NCI-H1048 (cell line): ENCODE measurements at places on chromosomes 2 and 18.

DNA sequence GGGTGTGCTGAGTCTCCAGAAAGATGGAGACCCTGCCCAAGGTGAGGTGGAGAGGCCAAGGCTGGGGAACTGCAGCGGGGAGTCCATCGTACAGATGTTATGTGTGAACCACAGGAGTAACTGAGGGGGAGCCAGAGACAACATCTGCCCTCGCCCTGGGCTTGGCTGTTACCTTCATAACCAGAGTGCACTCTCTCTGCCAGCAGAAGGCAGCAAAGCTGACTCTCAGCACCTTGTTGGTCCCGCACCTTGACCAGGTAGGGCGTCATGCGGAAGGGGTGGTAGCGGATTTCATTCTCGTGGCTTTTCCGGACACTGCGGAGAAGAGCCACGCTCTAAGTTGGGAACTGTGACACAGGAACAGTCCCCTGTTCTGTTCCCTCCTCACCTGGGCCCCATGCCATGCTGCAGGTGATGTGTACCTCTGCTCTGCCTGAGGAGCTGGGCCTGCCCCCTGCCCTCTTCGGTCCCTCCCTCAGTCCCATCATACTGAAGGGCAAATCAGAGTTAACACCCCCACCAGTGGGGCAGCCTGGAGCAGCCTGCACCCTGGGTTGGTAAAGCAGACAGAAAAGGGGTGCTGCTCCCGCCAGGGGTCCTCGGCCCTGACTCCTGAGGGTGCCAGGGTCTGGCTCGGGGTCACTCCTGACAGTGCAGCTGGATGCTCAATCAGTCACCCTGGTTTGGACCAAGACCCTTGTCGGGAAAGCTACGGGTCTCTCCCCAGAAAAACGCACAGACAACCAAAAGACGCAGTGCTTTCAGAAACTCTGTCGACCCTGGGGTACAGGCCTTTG is 20.3 kb downstream of the PER2 start:
- no peak for DNase-seq

DNA sequence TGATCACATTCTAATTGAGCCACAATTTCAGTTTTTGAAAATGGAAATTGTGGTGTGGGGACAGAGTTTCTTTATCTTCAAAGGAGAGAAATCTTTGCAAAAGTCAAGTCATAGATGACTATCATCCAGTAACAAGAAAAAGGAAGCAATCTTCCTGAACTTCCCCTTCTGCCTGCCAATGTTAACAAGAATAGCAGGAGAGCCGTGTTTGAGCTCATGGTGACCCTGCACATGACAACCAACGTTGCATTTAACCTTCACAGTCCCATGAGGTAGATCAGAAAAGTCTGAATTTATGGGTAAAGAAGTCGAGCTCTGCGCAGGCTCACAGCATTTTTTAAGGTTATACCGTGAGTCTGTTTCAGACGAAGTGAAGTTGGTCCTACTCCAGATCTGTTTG is 454.9 kb downstream of the LPIN1 start:
- no peak for DNase-seq

DNA sequence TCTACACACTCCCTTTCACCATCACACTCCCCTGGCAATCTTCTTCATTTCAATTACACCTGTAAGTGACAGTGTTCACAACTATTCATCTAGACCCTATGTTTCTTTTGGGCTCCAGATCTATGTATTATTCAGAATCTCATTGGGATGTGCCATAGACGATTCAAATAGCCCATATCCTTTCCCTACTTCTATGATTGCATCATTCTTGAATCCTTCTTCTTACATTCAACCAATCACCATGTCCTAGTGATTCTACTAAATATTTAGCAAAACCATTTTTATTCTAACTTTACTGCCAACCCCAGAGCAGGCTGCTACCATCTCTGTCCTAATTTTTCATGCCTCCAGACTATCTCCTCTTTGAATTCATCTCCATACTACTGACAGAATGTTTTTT is 106.4 kb downstream of the TDRD15 start:
- no peak for DNase-seq

- no peak for DNase-seq
These were observed 17.2 kb upstream of the SDC1 start for GRCh38 chr2:20241973-20242726.

- no peak for DNase-seq
These were observed 410.8 kb upstream of the FANCL start for GRCh38 chr2:58651930-58652329.

DNA sequence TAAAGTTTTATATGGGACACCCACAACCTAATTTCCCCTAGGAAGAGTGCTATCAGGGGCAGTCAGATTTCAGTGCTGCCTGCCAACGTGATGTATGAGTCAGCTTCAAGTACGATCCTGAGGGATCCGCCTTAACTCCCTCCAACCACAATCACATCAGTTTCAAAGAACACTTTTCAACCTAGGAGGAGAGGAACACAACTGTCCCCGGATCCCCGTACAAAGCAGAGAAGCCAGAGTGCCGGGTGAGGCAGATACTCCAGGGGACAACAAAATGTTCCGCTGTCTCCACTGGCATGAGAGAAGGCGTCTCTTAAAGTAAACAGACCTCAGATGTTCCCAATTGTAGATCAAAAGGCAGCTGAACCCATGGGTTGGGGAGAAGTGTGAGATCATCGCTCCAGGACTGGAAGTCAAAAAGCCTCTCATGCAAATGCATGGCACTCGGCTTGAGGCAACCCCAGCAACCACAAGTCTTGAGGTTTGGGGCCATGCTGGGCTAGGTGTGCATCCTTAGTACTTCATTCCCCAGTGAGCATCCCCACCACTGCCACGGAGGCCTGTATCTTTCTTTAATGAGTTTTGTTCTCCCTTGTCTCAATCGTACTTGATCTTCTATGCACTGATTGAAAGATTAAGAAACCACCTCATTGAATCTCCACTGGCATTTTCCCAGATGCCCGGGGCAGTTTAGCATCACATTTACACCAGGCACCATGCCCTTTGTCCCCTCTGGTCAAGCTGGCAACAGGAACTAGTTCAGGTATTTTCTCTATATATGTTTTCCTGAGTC is 91.0 kb upstream of the CCBE1 start:
- DNase-seq = no peak

- DNase-seq = peak; percentile 76
These were observed 72.4 kb downstream of the ID2 start for GRCh38 chr2:8754106-8754776.

- DNase-seq = no peak
These were observed 67.5 kb upstream of the FOSL2 start for GRCh38 chr2:28325173-28325566.

- DNase-seq = no peak
These were observed 120.7 kb upstream of the AGAP1 start for GRCh38 chr2:235373171-235373570.

- DNase-seq = no peak
These were observed 234.7 kb downstream of the HRH4 start for GRCh38 chr18:24695168-24695567.

GRCh38 chr2:177501186-177501585 is 108.6 kb downstream of the AGPS start:
- no peak for DNase-seq

DNA sequence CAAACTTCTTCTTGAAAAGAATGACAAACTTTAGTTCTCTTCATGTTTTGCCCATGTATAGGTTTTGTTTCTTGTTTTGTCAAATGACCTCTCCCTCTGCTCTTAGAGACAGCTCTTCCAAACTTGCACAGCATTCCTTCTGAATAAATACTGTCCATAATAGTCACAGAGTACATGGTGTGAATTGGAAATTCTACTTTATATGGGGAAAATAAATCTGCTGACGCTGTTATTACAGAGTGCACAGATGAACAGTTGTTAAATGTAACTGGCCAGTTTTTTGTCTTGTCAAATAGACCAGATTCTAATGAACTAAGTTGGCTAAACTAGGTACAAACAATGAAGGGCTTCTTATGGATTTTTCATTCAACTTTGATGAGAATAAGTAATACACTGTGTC is 115.8 kb upstream of the DTNA start:
- no peak for DNase-seq

- no peak for DNase-seq
These were observed 52.5 kb upstream of the TRIM43 start for GRCh38 chr2:95539290-95539689.

GRCh38 chr2:178526256-178526655 is 46.0 kb downstream of the PLEKHA3 start:
- no peak for DNase-seq

DNA sequence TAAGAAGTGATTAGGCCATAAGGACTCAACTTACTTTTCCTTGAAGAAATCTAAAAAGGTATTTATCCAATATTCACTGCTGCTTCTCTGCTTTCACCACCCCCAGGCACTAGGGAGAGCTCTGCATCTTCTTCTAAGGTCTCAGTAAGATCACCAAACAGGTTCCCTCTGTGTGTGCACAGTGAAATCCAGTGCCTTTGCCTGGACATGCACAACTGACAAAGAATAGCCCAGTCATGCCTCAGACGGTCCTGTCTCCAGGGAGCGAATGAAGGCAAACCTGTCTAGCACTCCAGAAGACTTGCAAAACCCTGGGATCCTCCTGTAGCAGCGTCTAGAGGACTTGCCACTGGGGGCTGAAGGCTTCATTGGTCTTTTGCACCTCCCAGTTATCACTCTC is 344.5 kb upstream of the LRATD1 start:
- no peak for DNase-seq

- no peak for DNase-seq
These were observed 38.5 kb downstream of the CTDP1 start for GRCh38 chr18:79718126-79718525.

DNA sequence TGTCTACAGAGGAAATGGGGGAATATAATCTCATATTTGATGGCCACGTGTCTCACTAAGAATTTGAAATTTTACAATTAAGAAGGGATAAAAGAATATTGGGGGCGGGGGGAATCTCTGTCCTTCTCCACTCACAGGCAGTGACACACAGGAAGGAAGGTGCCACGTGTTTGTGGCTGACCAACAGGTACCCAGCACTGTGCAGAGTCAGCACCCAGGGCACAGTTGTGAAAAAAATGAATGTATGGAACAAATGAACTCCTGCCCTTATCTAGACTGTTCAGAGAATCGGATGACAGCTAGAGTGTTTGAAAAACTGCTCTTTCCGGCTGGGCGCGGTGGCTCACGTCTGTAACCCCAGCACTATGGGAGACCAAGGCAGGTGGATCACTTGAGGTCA is 317.0 kb upstream of the MYT1L start:
- no peak for DNase-seq

DNA sequence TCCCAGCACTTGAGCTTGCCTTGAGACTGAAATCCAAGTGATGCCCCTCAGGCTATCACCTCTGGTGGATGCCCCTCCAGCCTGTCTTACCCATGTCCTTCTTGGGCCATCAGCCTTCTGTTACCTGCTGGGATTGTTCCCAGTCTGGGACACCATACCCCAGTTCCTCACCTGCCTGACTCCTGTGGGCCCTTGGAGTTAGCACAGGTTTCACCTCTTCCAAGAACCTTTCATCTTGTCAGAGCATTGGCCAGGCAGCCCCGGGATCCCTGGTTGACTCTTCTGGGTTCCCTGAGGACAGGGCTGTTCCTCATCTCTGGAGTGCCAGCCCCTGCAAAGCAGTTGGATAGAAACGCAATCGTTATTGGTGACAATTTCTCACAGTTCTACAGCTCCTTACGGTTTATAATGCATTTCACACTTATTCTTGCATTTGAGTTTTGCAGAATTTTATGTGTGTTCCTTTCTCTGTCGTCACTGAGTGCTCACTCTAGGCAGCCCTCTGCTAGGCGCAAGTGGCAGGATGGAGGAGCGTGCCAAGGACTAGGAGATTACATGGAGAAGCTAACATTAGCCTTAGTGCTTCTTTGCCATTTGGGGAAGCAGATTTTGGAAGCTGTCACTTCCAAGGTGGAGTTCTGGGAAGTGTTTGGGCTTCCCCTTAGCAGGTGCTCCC is 139.7 kb downstream of the DDX1 start:
- no peak for DNase-seq

DNA sequence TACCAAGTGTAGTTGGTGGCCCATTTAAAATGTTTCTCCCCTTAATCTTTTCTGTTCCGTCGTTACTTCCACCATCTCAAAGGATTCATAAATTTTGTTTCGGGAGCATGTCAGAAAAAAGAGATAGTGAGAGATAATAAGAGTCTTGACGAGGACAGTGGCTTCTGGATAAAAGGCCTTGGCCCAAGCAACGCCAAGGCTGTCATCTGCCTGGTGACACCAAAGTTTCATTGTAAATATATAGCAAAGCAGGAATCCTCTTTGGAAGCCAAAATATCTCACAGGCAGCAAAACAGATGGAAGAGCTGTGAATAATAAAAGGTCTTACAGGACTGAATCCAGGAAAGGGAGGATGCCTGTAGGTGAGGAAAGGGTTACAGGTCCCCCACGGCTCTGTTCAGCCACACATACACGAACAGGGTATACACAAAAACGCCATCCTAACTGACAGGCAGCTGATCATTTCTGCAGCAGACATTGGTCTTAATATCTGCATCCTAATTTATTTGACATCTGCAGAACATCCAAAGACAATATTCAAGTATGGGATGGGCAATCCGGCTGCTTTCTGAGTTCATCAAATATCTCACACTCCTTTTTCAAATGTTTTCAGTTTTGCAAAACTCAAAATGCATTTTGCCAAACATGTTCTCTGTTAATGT is 382.8 kb downstream of the OSR1 start:
- DNase-seq = no peak

GRCh38 chr18:79975985-79976680 is 11.7 kb downstream of the HSBP1L1 start:
- DNase-seq = no peak

DNA sequence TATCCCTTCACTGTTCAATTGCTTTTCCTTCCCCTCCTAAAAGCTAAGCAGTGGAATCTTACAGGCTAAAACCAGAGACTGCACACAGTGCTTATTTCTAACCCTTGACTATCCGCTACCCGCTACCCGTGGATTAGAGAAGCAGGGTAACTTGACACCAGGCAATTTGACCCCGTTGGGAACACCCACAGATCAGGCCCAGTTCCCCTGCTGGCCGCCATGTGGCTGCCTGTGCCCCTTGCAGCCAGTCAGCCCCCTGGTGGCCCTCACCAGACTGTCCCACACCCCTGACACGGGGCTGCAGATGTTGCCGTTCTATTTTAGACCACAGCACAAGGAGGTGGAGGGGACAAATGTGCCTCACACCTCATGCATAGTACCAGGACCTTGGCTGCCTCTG is 74.8 kb downstream of the TXNL1 start:
- DNase-seq = no peak
